ENCODE measurements at places on chromosomes 6 and 20.

DNA sequence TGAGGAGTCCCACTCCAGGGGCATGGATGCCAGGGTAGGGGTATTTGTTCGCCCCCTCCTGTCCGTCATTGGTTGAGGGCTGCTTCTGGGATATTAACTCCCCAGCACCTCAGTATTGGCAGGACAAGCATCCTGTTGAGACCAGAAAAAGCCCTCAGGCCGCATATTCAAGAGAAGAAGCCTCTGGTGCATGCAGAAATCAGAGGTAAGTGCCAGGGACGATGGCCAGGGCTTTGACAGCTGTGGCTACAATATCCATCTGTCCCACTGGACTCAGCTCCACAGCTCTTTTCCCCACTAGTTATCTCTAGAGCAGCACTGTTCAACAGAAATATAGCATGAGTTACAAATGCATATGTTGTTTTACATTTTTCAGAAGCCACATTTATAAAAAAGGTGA is 651.3 kb downstream of the KIF16B start:
- DNase-seq = no peak

DNA sequence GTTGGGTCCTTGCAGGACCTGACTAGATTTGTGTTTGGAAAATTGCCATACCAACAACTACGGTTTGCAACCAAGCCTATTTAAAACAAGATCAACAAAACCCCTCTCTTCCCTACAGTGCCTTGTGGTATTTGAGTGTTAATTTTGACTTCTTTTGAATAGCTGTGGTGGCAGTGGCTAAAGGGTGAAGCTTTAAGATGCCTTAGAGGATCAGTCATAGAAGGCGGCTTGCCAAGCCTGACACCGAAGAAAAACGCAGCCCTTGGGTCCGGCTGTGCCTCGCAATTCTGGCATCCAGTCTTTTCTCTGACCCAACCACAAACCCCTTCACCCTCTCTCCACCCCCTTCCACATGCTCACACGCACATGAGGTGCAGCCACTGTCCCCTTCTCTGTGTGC is 32.6 kb downstream of the BMP6 start:
- no peak for DNase-seq

DNA sequence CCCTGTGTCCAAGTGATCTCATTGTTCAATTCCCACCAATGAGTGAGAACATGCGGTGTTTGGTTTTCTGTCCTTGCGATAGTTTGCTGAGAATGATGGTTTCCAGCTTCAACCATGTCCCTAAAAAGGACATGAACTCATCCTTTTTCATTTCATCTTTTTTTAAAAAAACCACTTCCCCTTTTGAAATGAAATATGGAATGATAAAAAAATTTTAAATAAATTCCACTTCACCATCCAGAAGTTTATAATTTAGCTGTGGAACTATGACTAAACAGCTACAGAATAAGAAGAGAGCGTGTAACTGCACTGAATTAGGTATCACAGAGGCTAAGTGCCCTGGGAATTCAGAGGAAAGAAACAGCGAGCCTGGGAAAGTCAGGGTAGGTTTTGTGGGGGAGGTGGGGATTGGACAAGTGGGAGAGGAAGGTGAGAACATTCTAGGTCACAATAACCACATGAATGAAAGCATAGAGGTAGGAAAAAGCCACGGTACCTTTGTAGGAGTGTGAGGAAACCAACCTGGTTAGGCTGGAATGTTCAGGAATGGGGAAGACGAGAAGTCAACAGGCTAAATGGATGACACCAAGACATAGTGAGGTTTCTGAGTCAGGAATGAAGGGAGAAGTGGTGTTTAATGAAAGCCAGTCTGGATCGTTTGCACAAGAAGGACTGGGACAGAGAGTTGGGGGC is 11.0 kb downstream of the TRIM10 start:
- no peak for DNase-seq

GRCh38 chr6:11632795-11633511 is 95.4 kb downstream of the TMEM170B start:
- DNase-seq = no peak

- no peak for DNase-seq
Measured at GRCh38 chr6:52009466-52010140, 77.8 kb downstream of the PKHD1 start.

DNA sequence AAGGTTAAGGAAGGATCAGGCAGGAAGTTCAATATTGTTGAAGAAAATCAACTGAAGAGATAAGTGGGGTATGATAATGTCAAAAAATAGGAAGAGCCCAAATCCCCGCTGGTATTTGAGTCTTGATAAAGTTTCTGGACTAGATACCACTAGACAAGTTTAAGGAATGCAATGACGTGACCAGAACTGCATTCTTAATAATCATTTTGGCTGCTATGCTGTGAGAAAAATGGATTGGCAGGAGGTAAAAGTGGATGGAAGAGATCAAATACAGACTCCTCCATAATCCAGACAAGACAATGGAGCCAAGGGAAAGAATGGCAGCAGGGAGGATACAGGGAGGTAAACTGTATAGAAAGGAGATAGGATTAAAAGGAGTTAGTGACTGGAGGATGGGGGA is 128.2 kb downstream of the COL12A1 start:
- DNase-seq = no peak

GRCh38 chr20:17273717-17274116 is 46.9 kb downstream of the PCSK2 start:
- no peak for DNase-seq

DNA sequence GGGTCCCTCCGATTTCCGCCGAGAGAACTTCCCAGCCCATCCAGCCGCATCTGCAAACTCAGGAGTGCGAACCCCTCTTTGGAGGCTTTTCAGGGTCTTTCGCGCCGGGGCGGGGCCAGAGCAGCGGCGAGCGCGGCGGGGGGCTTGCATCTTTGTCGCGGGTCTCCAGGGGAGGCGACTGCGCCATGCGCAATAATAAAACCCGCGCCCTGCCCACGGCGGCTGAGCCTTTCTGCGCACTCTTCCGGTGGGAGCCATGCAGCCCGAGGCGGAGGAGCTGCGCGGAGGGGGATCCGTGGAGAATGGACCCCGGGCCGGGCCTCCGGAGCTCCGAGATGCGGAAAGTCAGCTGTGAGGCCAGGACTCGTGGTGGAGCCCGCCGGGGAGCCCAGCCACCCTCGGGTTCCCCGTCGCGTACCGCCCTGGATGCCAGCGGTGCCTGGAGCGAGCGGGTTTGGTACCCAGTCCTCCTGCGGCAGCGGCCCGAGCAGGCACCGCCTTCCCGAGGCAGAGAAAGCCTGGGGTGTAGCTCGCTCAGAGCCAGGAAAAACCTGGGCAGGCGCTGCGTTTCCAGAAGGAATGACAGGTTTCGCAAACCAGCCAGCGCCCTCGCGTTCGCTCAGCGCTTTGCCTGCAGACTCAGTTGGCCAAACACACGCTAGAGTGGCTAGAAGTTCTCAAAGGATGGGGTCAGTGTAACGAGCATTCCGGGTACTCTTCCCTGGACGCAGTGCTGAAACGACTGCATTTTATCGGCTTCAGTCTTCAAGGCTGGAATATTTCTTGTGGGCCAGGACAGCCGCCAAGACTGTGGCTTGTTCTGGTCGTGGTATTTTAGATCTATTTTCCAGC is 1.2 kb downstream of the AKAP12 start:
- DNase-seq = no peak

DNA sequence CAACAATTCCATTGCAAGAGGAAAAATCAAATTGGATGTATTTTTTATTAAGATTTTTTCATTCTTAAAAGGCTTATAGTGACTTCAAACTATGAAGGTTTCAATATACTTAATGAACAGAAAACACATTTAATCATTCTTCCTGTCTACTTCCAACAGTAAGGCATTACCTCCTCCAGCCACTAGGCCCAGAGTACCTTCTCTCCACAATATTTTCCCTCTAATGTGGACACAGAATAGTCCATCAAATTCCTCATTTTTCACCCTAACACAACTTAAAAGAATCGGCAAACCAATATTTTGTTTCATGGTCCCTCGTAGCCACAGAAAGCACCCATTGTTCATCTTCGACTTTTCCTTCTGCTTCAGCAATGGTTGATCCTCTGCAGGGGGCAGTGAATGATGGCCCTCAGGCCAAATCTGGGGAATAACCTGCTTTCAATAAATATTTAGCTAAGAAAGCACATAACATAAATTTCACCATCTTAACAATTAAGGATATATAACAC is 335.4 kb upstream of the ID4 start:
- DNase-seq = no peak

- no peak for DNase-seq
Measured at GRCh38 chr20:375265-375889, 5.2 kb upstream of the TRIB3 start.

Measured in stimulated activated CD4-positive, alpha-beta T cell treated with anti-CD3 and anti-CD28 coated beads, TNF-alpha, amount 100 ng/mL, for 24 hours (primary cell).